ENCODE measurements at places on chromosomes 13 and 19.

DNA sequence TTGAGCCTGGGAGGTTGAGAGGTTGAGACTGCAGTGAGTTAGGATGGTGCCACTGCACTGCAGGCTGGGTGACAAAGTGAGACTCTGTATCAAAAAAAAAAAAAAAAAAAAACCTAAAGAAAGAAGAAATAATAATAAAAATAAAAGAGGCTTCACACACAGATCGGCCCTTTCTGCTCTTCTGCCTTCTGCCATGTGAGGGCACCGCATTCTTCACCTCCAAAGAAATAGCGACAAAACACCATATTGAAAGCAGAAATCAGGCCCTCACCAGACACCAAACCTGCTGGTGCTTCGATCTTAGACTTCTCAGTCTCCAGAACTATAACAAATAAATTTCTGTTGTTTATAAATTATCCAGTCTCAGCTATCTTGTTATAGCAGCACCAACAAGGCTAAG is 3.0 kb downstream of the ZNF649 start:
- no peak for DNase-seq

DNA sequence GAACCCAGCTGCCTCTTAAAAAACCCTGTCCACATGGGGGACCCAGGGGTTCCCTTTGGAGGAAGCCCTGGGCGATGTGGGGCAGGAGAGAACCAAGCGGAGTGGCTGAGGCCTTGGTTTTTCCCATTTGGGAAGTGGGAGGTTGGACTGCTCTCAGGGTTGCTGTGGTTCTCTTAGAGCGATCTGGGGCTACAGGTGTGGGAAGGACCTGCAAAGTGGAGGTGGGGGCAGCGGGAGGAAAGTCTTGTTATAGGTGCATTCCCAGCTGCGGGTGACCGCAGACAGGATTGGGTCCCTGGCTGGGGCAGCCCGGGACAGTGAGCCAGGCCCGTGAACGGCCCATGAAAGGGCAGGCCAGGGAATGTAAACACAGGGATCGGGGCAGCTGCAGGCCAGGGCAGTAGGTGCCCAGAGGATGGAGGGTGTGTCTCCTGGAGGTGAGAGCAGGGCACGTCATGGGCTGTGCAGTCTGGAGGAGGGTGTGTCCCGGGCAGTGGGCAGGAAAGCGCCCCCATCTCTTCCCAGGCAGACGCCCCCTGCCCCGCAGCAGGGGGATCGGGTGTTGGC is 814 bp downstream of the SLC25A23 start:
- DNase-seq: peak; percentile 47

DNA sequence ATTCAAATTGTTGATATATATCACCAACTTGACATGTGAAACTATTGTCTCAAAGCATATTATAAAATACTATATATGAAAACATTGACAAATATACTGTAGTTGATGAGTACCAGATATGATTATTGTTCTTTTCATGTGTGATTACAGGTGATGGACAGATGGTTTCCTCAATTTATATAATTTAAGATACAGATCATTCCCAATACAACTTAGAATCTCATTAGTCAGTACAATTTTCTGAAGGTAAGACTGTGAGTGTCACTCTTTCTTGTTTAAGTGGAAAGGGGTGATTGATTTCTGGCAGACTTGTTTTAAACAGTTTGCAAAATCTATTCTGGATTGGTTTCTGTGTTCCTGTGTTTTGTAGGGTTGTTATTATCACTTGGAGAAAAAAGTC is 498.8 kb downstream of the IRS2 start:
- no peak for DNase-seq

DNA sequence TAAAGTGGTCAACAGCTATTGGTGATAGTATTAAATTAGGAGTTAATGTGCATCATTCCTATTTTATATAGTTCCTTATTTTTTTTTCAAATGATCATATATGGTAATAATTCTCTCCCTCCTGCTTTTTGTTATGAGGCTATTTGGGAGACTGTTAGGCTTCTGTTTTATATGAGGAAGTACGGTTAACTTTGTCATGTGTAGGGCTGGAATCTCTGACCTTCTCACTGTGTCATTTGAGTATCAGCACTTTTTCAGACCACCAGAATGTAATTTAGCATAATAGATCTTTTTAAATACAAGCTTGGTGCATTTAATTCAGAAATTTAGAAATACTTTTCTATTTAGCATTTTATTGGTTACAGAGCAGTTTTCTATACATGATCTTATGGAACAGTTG is 7.7 kb downstream of the DGKH start:
- no peak for DNase-seq

- DNase-seq: no peak
Observed at GRCh38 chr13:36385489-36385888, 39.3 kb upstream of the SPART start.

DNA sequence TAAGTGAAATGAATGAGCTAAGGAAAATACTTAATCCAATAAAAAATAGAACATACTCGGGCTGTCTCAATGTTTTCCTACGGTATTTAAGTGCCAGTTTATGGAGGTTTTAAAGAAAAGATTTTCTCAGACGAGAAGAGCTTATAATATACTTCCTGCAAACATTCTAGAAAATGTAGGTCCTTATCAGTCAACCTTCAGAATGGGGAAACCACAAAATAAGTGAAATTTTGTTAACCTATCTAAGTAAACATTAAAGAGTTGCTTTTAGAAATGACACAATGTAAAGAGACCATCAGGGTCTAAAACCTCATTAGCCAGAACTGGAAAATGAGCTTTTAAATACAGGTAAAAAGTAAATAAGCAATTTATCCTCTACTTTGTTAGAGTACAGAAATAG is 12.1 kb downstream of the MIR17HG start:
- DNase-seq: no peak

Data from GM13976 (cell line).